ENCODE measurements at places on chromosomes 2 and 18.

DNA sequence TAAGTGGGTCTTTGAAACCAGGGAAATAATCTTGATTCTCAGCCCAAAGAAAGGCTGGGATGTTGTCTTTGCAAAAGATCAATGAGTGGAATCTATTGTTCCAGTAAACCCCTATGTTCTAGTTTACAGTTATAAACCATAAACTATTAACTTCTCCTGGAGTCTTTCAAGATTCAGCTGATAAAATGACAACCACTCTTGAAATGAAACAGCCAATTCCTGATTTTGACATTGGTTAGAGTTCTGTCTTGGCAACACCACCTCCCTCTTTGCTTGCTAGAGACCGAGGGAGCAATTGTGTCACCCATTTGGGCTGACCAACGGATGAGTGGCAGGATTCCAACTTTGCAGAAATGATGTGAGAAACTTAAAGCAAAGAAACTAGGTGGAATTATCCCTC, 746.9 kb downstream of the SLC4A3 start:
- no peak for DNase-seq

DNA sequence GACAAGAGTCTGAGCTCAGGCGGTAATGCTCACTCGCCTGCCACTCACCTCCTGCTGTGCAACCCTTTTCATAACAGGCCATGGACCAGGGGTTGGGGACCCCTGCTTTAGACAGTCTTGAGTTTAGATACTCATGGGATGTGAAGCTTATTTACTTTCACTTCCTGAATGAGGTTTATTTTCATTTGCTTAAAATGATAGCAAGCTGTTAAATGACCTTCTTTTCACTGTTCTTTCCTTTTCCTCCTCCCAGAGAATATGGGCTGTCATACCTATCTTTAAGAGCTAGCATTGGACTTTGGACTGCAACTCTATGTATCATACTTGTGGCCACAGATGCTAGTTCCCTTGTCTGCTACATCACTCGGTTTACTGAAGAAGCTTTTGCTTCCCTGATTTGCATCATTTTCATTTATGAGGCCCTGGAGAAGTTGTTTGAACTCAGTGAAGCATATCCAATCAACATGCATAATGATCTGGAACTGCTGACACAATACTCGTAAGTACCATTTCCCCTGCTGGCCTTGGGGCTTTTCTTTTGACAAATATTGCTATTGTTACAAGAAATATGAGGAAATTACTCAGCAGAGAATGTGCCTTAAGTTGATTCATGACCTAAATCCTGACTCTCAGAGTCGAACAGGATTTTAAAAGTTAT, 168.5 kb downstream of the DPP4 start:
- no peak for DNase-seq

DNA sequence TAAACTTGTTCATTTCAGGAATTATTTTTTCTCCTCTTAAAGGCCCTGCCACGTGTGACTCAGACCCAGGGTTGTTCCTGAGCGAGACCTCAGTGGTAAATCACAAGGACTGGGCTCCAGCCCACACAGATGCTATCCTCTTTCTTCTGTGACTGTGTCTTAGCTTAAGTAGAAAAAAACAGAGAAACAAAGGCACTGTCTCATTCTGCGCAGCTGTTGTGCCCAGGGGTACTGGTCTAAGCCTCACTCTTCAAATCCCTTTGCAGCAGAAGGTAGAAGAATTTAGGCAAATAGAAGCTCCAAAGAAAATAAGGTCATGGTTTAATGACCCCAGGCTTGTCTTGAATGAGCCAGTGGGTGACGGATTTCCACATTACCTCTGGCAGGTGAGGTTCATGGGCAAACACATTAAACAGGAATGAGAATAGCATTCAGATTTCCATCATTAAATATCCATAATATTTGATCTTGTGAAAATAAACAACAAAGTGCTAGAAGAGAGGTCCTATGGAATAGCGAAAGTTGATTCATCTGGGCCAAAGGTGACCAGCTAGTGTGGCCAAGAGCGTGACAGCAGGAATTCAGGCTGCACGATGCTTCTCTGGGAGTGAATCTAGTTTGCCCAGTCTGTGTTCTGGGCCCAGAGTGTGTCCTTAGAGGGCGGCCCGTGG, 63.3 kb downstream of the LIPG start:
- DNase-seq, result no peak

DNA sequence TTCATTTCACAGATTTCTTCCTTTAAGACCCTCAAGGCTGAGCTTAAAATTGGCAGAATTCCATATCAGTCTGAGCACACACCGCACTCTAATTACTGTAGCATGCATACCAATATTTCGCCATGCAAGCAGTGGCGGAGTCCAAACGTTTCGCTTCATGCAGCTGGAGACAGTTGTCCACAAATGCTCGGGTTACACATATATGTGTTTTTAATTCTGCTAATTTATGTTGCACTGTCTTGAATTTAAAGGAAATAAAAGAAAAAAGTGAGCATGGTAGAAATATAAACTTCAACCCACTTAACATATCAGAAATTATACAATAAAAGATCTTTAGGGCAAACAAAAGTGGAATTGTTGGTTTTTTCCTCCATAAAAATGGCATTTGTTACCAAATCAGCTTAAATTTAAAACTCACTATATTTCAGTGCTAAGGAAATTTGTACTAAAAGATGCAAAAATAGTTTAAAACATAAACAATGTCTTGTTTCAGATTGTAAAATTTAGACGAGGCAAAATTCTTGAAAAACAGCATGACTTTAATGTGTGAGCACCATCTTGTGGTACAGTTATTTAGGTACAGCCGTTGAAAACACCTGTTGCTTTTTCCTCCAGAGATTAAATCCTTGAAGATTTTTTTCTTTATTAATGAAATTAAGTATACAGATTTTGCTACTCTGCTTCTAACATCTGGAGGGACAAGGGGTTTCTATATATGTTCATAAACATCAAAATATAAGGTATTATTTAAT, 24.1 kb upstream of the KANSL1L start:
- DNase-seq, result no peak

GRCh38 chr18:79552696-79553095, 126.9 kb upstream of the CTDP1 start:
- DNase-seq, result no peak

DNA sequence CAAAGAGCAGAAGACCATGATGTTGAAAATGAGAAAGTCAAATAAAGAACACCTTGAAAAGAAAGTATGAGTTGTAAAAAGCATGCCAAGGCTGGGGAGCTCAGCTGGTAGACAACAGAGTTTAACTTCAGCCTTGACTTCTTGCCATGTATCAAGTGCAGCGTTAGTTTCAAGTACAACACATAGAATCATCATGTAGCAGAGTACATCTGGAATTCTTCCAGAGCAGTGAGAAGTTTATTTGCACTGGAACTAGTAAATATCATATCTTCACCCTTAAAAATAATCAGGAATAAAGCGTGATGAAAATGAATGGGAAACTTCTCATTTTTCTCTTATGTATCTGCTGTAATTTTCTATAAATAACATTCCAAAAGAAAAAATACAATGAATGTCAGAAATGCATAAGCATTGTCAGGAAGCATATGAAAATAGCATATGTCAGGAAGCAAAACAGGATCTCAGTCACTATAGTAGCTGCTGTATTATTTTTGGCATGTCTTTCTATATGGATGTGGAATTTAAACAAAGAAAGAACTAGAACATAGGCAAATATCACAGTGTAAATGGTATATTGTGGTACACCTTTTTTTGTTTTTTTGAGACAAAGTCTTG, 10.1 kb upstream of the SULT1C4 start:
- no peak for DNase-seq

DNA sequence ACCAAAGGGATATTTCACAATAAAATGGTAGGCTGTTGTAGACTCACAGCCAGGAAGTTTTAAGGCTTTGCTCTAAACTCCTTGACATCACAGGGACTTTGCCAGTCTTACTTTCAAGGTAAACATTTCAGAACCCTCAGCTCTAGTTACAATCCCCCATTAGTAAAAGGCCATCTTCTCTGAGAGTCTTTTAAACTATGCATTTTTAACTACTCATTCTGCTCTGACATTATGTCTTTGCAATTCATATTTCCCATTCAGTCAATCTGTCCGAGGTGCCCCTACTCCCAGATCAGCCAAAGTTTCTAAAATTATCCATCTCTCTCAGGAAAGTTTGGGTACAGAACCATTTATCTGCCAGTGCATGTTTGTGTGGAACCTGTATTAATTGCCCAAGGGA, 1094.1 kb downstream of the TDRD15 start:
- DNase-seq, result no peak

DNA sequence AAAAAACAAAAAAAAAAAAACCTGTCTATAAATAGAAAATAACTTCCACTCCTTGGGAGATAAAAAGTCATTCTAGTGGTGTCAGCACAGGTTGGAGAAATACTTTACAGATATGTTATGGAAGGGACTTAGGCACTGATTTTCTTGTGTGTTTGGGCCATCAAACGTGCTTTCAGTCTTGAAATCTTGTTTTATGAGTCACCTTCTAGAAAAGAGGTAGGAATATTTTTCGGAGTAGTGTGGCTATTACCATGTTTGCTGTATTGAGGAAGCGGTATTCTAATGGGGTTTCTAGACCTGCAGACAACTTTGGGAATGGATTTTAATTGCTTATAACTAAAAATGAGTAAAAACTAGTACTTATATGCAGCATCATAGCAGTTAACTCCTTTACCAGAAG, 12.0 kb downstream of the HNMT start:
- DNase-seq, result no peak

GRCh38 chr2:23918837-23919489, 8.0 kb downstream of the ATAD2B start:
- DNase-seq, result no peak

- peak; percentile 70 for DNase-seq
Measured at GRCh38 chr18:33201509-33201926, 239.0 kb downstream of the CCDC178 start.

- no peak for DNase-seq
Measured at GRCh38 chr2:25489631-25490030, 147.9 kb upstream of the DNMT3A start.

DNA sequence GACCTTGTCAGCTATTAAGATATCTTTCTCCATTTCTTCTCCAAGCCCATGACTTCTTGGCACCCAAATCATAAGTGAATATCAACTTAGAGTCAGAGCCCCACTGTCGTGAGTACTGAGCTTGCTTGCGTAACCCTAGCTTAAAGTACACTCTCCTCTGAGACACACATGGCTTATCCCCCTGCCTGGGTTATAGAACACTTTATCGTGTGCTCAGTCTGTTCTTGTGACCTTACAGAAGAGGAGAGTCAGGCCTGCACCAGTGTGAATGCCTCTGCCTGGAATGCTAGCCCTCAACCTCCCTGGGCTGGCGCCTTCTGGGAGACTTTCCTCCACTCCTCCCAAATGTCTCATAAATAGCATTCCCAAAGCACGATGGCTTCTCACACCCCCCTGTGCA, 79.3 kb downstream of the CEP192 start:
- no peak for DNase-seq

DNA sequence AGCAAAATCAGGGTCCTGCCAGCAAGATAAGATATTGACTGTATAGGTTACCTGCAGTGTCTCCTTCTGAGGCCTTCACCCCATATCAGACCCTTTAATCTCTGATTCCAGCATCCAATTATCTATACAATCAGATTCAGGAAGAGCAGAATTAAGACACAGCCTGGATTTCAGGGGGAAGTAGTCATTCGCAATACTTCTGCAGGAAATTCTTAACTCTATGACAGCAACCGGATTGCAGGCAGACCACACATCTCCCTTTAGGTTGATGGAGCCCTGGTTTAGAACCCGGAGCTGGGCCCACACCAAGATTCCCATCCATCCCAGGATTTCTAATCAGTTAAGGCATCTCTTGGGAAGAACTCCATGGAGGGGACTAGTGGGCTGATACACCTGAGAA, 9.5 kb downstream of the ARL4C start:
- no peak for DNase-seq

DNA sequence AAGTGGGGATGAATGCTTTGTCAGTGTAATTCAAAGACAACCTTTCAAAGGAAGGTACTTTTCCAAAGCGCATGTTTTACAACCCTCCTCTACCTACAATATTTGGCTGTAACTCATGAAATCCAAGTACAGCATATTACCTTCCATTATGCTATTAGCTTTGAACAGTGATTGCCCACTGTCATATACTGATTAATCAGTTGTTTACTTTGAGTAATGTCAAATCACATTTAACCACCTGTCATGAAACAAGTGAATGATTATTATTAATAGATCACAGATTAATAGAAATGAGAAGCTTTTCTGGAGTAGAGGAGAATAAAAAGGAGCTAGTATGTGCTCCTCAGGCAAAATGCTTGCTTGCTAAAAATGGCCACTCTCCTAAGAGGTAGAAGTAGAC, 150.5 kb upstream of the SMAD7 start:
- DNase-seq, result no peak

GRCh38 chr18:21489119-21489750, 111.3 kb downstream of the ESCO1 start:
- peak; percentile 63 for DNase-seq

- DNase-seq, result no peak
Measured at GRCh38 chr2:140158259-140158658, 1378.1 kb upstream of the NXPH2 start.

GRCh38 chr2:145380436-145381017, 860.6 kb upstream of the ZEB2 start:
- DNase-seq, result no peak

GRCh38 chr2:73406996-73407395, 21.4 kb downstream of the ALMS1 start:
- DNase-seq, result no peak

- peak; percentile 53 for DNase-seq
Measured at GRCh38 chr2:17626986-17627385, 86.5 kb downstream of the VSNL1 start.

DNA sequence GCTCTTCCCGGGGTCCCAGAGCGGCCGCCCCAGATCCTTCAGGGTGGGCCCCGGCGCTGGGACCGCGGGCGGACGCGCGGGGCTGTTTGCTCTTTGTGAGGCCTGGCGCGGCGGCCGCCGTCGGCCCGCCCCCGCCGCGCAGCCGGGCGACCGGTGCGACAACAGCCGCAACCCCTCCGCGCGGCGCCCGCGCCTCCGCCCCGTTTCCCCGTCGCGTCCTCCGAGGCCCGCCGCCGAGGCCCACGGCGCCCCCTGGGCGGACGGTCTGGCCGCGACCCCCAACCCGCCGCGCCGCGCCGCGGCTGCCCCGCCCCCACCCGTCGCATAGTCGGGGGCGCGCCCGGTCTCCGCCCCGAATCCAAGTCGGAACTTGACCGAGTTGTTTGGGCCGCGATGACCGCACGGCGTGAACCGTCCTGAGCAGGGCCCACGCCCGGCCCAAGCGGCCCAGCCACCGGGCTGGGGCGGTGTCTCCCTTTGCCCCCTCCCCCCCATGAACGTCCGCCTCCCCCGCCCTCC, 448 bp downstream of the YPEL5 start:
- no peak for DNase-seq

Measured in ELF-1 (cell line).